NCI-H524 (cell line): ENCODE measurements at places on chromosomes 3 and 15.

DNA sequence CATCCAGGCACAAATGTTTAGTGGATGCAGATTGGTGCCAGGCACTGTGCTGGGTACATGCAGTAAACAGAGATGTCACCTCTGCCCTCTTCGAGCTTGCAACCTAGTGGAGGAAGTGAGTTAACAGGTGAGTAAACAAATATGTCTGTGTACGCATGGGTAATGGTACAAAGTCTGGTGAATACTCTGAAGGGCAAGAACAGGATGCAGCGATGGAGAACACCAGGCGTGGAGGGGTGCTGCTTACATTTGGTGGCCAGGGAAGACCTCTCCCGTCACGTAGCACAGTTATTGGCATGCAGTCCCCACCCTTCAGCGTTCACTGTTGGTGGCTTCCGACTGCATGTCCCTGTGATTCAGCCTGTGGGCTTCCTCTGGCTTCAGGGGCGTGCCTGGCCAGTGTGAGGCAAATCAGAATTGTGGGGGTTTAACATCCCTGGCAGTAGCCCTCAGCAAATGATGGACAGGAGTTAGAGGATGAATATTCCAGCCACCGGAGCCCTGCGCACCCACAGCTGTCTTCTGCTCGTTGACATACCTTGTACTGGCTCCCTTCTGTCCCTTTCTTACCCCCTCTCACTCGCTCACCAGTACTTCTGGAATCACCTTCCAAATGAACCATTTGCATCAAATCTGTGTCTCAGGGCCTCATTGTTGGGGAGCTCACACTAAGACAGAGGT lies 9.1 kb upstream of the HDAC11 start:
- no peak for DNase-seq

DNA sequence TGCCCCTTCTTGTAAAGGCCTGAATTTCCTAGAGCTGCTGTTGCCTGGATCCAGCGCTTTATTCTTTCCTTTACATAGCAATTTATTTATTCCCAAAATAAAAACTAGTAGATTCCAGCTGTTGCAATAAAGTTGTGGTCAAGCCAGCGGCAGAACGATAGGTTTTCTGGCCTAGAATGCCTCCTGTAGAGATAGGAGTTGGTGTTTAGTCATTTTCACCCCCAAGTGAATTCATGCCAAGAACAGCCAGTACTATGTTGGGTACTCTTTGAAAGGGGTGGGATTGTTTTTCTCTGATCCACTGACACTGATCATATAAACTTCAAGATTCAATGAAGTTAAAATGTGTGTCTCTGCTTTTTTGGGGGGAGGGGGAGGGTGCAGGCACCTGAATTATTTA lies 69.7 kb downstream of the KLHL25 start:
- no peak for DNase-seq

DNA sequence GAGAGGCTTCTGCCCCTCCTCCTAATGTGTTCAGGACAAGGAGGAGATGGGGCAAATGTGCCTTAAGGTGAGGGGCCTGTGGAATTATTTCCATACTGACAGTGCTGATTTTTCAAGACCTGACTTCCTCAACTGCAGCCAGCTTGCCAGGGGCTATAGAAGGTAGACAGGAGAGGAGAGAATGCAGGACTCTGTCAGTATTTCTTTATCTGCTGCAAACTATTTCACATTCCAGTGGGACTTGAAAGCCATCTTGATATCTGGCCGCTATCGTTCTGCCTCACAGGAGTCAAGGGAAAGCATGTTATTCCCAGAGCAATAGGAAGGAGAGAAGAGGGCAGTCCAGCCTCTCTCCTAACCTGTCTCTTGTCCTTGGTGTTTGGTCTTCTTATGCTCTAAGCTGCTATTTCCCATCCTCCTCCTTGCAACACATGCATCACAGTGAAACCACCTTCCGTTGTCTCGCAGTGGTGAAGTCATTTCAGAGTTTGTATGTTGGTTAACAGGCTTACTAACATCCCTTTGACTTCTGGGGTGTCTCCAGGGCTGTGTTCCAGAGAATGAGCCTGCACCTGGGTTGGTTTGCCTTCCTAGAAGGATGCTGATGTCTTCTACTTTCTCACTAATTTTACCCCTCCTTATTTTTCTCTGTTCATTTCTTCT lies 95.1 kb upstream of the MRPS22 start:
- DNase-seq = no peak

DNA sequence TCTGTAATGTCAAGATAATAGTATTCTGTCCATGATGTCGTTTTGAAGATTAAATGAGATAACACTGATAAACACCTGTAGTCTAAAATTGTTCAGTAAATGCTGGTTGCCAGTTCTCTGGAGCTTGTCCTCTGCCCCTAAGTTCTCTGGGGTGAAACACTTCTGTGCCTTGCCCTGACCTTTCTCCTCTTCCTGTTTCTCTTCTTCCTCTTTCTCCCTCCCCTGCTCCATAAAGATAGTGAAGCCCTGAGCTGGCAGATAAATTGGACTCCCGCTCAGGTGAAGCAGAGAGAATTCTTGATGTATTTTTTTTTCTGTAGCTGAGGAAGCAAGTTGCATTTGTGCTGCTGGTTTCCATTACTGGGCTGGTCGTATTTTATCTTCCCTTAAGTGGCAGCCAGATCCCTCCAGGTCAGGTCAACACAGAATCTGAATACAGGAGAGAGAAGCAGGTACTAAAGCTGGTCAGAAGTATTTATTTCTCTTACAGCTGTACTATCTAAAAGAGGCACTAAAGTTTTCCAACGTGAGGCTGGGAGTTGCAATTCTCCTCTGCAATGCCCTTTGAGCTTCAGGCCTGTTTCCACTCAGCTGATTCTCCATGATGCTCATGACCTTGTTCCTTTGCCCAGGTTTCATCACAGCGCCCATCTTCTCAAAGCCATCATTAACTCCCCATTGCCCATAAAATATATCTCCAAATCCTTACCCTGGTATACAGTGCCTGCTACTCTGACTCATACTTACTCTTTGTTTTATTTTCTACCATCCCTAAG lies 319.3 kb upstream of the CFAP20DC start:
- no peak for DNase-seq

GRCh38 chr3:148203297-148204010 lies 494.2 kb upstream of the AGTR1 start:
- no peak for DNase-seq

DNA sequence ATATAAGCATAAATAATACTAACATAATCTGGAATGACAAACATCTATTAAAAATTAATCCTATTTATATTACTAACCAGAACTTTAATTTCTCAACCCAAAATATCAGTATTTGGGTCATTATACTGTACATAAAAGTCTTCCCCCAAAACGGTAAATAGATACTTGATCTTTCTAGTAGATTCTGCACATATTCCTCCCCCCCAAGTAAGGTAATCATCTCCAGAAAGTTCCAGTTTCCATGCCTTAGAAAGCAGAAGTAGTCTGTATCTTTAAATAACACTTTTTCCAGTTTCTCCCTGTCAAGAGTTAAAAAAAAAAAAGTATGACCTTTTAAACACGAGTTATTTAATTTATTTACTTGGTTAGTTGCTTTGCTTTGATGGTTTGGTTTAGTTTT lies 150.7 kb upstream of the MB21D2 start:
- no peak for DNase-seq
